ENCODE measurements at places on chromosomes 2 and 18.

DNA sequence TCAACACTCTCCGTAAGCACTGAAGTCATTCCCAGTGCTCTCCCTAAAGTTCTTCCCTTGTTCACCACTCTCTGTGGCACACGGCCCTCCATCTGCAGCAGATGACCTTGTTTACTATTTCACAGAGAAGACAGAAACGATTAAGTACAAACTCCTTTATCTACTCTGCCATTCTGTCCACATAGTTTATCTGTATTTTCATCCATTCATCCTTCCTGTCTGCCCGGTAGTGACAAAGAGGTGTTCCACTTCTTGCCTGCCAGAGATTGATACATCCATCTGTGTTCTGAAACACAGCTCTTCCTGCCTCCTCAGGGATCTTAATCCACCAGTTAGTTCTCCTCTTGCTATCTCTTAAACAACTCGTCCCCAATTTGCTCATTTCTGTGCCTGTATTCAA, 77.9 kb upstream of the CD226 start:
- no peak for DNase-seq

DNA sequence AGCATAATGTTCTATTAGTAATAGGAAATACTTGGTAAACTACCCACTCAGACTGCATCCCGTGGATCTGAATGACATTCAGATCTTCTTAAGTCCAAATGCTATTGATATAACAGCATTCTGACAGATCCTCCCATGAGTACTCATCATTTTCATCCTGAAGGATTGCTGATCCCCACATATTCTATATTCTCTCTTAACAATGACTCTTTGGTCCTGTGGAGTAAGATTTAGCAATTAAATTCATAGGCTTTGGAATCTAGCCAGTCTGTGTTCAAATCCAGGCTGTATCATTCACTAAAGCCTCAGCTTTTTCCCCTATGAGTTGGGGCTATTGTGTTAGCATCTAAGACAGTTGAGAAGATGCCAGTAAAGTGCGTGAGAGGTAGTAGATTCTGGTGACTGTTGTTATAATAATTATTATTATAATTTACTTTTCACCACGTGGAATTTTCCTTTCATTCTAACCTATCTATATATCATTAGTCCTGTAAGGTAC, 591.3 kb upstream of the SYT4 start:
- no peak for DNase-seq

DNA sequence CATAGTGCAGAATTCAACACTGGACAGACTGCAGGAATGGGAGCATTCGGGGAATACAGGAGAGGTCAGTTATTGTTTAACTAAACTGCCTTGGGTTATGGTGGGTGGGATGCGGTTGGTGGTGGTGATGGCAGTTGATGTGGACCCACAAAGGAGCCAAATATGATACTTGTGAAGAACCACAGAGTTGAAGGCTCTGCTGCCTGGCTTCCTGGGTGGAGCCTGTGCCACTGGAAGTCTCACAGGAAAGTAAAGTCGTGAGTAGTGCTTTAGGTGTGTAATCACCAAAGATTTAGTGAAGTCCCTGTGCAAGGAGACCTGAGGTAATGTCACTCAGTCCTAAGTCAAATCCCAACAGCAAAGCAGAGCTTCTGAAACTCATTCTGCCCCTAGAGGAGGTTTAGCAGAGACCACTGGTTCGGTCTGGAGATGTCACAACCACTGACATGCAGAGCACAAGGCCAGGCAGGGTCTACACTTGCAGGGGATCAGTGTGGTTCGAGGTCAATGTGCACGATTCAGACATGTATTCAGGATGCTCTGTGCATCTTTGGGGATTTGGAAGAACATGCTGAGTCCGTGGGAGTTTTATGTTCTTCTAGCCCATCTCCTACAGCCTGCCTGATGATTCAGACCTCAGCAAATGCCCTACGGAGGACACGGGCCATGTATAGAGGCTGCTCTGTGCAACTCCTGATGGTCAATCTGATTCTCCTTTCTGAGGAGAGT, 1150.9 kb downstream of the RPIA start:
- no peak for DNase-seq

DNA sequence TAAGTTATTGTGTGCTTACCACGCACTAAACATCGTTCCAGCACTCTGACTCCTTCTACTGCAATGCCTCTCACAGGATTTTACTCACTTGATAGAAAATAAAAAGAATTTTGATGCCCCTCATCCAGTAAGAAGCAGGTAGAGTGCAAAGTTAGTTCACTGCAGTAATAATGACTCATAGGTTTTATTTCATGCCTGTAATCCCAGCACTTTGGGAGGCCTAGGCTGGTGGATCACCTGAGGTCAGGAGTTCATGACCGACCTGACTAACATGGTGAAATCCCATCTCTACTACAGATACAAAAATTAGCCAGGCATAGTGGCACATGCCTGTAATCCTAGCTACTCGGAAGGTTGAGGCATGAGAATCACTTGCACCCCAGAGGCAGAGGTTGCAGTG, 190.6 kb downstream of the RAD51AP2 start:
- no peak for DNase-seq

DNA sequence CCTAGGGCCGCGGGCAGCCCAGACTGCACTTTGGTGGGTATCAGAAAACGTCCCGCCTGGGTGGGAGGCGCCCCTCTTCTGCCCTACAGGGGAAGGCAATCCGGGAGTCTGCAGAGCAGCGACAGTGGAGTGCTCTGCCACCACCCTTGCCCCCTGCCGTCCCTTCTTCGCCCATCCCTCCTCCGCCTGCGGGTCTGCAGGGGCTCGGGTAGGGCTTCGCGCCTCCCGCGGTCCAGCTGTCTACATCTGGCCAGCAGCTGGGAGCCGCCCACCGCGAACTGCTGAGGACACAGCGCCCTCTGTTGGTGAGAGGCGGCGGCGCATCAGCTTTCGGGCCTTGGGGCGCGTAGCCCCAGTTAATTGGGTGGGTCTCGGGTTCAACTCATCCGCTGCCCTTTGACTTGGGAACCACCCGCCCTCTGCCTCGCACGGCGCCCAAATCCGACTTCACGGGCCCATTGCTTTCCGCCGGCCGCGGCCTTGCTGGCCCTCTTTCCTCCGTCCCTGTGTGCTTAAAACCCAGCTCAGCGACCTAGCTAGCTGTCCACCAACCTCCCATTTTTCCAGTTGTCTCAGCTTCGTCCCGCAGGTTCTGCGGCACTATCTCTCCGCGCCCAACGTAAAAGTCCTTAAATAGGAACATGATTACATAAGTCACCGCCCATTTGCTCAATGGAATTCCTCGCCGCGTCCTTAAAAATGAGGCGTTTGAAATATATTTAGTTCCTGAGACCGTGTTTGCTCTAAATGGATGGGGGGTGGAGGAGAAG, 17.6 kb downstream of the WNT10A start:
- DNase-seq = peak; percentile 53

DNA sequence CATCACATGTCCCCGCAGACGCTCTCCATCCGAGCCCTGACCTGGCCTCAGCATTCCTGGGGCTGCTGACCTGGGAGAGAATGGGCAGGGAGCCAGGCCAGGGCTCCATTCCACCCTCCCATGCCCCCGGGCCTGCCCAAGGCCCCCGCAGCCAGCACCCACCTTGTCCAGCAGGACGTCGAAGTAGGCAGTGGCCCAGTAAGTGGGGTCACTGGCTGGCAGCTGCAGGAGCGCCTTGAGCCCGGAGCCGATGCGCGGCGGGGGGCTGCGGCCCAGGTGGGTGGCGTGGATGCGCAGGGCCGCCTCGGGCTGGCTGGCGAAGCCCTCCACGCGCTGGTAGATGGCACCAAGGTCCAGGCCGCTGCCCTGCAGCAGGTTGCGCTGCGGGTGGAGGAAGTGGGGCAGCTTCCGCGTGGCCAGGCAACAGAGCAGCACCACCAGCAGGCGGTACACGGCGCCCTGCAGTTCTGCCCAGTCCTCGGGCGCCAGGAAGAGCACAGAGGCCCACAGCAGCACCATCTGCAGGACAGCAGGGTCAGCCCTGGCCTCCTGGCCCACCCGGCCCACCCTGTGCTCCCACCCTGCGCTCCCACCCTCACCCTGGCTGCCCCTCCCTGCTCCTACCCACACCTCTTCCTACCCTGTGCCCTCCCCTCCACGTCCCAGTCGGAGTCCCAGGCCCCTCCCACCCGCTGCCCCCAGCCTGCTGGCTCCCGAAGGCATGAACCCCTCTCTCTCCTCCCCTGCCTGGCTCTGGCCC, 7.6 kb downstream of the MAB21L4 start:
- DNase-seq = no peak

DNA sequence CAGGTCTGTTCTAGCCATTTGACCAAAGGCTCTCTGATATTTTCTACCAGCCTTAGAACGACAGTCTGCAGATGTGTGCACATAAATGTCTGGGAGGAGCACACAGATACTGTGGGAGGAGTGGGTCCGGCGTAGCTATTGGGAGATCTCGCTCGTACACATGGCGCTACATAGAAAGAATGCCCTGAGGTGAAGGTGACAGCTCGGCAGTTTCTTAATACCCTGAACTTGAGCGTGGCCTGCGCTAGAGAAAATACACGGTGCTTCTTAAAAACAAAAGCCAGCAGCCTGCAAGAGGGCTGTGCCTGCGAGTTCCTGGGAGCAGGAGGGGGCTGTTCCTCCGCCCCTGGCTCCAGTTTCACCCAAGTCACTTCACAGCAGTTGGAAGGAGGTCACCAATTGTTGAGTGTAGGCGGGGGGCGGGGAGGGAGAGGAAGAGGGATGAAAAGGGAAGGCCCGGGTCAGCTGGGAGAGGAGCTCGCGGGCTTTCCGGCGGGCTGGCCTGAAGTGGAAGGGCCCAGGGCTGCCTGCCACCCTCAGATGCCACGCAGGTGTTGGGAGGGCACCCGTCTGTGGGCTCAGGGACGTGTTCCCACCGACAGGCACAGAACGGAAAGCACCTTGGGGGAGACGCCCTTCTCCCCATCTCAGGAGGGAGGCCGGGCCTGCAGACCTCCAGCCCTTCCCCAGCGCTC, 124.7 kb upstream of the ZNF516 start:
- DNase-seq = no peak

DNA sequence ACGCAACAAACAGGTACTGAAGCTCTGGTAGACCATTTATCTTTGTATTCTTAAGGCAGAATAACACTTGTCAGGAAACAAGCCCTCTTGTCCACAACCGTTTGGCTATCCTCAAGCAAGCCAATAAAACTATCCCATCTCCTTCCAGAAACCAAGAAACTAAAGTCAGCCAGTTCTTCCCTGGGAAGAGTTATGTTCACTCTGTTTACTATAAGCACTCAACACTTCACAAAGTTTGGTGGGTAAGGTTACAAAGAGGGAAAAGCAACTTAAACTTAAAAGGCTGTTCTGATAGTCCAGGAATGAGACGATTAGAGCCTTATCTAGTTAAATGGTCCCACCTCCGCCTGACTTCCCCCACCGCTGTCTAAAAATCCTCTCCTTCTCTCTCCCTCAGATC, 25.6 kb downstream of the LRP2 start:
- DNase-seq = no peak

DNA sequence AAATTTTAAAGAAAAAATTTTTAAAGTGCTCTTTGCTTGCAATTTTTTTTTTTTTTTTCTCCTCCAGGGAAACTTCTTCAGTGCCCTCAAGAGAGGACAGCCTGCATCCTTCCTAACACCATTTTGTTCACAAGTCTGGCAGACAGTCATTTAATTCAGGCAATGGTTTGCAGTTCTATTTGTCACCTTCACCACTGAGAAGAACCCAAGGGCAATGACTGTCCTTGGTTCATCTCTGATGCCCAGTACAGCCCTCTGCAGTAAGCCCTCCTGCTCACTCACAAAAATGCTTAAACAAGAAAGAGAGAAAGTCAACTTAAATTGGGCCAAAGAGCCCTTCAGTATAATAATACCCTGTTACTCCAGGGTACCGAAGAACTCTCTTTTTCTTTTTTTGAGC, 52.4 kb downstream of the TGFA start:
- no peak for DNase-seq

DNA sequence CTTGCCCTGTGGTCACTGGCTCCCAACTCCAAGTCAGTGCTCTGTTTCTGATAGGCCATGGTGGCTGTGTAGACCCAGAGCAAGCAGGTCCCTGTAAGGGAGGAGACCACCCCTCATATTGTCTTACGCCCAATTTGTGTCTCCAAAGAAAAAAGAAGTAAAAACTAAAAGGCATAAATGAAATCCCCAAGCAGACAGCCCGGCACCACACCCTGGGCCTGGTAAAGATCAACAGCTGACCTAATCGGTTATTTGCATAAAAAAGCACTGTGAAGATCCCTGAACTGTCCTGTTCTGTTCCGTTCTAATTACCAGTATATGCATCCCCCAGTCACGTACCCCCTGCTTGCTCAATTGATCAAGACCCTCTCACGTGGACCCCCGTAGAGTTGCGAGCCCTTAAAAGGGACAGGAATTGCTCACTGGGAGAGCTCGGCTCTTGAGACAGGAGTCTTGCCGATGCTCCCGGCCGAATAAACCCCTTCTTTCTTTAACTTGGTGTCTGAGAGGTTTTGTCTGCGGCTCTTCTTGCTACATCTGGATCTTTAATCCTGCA, 364.1 kb upstream of the HS6ST1 start:
- DNase-seq = no peak

GRCh38 chr18:40489301-40489700, 1465.7 kb upstream of the PIK3C3 start:
- no peak for DNase-seq
